Esophagus squamous epithelium (tissue), 5 donors: ENCODE measurements at places on chromosomes 2 and 18.

DNA sequence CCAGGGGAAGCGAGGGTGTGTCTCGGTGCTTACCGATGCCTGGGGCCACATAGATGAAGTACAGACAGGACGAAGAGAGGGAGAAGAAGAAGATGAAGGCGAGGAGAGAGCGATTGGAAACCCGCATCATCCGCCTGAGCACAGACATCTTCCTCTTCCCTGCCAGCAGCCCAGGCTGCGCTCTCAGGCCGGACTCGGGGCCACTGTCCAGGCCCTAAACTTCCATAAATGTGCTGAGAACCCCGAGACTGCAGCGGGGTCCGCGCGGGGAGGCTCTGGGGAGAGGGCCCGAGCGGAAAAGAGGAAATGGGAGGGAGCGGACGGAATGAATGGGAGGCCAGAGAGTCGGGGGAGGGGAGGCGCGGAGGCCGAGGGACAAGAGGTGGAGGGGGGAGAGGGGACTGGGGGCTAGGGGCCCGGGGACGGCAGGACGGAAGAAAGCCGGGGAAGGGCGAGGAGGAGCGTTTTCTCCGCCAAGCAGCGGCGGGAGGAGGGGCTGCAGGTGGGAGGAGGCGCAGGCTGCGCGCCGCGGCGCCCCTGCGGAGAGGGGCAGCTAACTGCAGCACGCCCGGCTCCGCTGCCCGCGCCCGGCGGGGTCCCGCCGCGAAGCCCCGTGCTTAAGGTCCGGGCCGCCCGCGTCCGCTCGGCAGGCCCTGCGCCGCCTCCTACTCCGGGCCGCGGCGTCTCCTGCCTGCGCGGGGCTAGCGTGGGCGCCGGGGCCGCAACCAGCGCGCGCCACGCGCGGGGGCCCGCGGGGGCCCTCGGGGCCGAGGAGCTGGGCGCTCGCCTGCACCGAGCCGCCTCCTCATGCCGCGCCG is at the start of gene B4GALT6:
Gene B4GALT6 (minus strand): TSS at position 303 of the 818 bp plus-strand sequence. CDS start 155 bp downstream, at position 148.
- no peak for DNase-seq

DNA sequence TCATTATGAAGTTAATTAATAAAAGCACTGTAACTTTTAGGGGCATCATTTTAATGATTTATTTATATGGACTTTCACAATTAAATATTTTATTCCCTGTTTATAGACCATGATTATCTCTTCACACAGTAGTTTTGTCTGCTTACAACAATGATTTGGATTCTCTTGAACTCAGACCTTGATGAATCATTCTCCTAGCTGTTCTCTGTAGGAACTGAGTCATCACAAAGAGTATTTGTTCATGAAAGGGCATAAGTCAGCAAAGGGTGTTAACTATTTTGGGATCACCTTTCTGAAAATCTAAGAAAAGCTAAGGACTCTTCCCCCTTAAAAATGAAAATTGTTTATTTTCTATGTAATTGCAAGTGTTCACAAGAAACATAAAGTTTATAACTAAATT is 461.1 kb upstream of the UBE2E3 start:
- DNase-seq: no peak

DNA sequence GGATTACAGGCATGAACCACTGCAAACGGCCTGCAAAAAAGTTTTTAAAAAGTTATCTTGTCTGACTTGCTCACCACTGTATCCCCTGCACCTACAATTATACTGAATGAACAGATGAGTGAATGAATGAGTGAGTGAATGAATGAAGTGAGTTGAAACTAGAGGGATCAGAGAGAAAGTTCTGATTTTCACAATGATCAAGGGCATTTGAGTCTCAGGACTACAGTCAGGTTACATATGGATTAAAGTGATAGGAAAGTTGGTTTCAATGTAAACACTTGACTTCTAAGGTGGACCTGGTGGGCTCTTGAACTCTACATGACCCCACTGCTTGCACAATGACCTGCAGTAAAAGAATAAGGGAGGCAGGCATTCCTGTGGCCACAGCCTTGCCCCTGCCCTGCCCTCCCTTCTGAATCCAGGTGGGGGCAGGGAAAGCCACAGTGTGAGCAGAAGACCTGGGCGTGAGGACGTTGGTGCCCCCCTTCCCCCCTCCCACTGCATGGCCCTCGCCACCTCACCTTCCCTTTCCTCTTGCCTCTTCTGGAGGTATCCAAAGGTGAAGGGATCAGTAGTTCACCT is 10.7 kb downstream of the C2orf80 start:
- no peak for DNase-seq

DNA sequence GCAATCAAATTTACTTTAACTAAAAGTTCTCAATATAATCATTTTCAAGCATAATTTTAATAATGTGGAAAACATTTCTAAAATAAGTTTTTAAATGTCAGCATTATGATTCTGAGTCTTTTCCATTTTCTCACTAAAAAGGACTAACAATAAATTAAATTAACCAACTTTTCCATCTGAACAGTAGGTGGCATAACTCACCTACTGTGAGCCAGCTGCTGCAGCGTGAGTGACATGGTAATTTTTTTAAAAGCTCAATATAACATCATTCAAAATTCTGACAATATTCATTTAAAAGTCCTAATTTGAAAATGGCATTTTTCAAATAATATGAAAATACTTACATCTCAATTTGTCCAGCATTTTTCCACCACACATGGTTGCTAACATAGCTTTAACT is 66.5 kb downstream of the DTNB start:
- no peak for DNase-seq

GRCh38 chr18:12106471-12106870 is 12.8 kb downstream of the ANKRD62 start:
- no peak for DNase-seq

DNA sequence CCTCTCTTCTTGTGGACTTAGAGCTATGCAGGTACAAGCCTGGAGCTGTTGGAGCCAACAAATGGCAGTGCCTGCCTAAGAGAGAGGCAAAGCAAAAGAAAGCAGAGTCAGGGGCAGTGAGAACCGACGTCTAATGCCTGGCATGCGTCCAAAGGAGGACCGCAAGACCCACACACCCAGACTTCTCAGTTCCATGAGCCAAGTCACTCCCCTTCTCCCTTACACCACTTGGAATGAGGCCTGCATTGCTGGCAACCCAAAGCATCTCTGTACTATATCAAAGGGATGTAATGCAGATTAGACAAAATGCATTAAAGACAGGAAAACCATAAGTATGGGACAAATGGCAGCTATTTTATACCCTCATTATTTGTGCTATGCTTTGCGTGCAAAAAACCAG is 49.9 kb upstream of the RNU4ATAC start:
- no peak for DNase-seq

GRCh38 chr18:12686100-12686499 is 16.4 kb downstream of the CEP76 start:
- no peak for DNase-seq

DNA sequence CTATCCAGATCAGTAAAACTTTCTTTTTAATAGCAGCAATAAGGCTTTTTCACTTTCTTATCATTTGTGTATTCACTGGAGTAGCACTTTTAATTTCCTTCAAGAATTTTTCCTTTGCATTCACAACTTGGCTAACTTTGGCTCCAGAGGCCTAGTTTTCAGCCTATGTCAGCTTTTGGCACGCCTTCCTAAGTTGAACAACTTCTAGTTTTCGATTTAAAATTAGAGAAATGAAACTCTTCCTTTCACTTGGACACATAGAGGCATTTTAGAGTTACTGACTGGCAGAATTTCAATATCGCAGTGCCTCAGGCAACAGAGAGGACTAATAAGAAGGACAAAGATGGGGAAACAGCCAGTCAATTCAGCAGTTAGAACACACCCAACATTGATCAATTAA is 577.4 kb downstream of the DSC3 start:
- no peak for DNase-seq

- DNase-seq: no peak
Observed at GRCh38 chr2:211837206-211837605, 701.4 kb downstream of the ERBB4 start.

DNA sequence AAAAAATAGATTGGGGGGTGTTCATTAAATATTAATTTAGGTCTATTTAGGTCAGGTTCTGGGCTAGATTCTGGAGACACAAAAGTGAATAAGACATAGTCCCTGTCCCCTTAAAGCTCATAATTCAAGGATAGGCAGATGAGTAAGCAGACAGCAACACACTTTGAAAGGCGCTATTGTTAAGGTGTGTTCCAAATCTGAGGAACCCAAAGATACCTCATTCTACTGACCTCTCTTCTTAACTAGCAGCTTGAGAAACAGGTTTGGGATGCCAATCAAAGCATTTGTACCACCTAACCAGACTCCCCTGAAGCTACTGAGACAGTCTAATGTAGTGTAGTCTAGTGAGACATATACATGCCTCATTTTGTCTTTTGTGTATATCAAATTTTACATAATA is 34.8 kb downstream of the SEMA4F start:
- no peak for DNase-seq

DNA sequence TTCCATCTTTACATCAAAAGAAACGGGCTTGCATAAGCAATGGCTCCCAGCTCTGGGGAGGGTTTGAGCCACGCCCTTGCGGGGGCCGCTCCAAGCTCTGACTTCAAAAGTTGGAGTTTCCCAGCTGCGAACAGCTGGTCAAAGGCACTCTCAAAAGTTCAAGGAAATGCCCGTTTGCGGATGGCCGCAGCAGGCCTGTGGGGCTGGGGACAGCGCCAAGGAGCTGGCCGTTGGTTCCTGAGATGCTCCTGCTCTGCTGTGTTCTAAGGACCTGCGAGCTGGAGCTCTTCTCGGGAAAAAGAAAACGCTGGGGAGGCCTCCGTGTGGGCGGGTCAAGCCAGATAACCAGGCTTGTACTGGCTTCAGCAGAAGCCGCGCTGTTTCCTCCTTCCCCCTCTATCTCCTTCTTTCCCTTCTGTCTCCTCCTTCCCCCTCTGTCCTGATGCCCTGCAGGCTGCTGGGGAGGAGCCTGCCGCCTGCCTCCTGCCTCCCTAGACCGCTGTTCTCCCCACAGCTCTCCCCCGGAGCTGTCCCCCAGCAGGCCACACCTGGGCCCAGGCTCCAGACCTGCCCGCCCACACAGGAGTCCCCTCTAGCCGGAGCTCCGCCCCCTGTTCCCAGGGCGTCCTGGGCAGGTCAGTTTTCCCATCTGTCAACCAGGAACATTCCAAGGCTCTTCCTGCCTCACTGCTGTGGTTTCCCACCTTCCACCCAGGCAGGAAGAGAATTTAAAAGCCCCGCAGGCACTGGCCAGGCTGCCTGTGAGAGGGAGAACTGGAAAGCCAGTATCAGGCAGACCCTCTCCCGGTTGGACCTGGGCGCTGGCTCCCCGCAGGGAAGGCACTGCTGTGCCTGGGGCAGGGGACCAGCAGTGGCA is 14.1 kb downstream of the KLF11 start:
- no peak for DNase-seq

- DNase-seq: no peak
Observed at GRCh38 chr2:26692279-26692896, at the start of gene KCNK3. KCNK3 (plus strand) TSS chr2:26692722; CDS start chr2:26692876, 154 bp downstream.

- no peak for DNase-seq
Observed at GRCh38 chr18:8142131-8142711, 467.0 kb upstream of the RAB12 start.
